Activated CD4-positive, alpha-beta T cell treated with anti-CD3 and anti-CD28 coated beads for 4 hours (primary cell): ENCODE measurements at places on chromosomes 1 and 21.

DNA sequence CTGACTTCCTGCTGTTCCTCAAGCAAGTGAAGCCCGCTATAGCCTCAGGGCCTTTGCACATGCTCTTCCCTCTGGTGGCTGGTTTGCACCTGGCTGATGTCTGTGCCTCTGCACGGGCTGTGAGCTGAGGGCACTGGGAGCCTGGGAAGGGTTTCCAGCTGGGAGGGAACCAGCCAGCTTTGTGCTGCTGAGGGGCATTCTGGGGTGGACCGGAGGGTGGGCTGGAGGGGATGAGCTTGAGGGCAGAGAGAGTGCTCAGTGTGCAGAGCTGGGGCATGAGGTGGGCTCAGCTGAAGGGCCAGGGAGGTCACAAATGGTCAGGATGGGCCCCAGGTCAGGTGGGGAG lies 305.7 kb downstream of the MATN1 start:
- DNase-seq, result no peak

DNA sequence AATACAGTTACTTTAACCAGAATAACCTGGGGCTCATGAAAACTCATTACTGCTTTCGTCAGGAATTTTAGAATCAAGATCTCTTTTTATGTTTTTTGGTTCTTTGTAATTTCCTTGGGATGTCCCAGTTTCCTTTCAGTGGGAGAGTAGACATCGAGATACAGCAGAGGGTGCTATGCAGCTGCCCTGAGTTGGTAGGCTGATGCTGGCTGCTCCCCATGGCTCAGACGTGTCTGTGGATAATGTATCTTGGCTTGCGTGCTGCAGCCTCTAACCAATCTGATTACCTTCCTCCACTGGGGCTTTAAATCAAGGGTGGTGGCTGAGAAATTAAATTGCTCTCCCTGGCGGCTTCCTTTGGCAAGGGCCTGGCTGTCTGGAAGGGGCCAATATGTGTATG lies 253.7 kb downstream of the CACNA1E start:
- no peak for DNase-seq

DNA sequence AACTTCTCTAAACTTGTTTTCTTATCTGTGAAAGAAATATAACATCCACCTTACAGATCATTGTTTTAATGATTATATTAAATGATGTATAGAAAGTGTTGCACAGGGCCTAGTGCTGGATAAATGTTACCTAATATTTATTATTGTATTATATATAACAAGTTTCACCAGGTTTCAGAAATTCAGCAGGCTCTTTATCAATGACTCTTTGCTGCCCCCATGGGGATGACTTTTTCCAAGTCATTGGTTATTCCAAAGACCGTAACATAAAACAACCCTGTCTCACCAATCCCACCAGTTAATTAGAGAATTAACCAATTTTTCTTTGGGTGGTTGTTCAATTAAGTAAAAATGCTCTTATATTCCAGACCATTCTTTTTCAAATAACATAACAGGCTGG lies 7.3 kb upstream of the DEDD start:
- peak; percentile 41 for DNase-seq

GRCh38 chr1:50417507-50417906 lies 5.7 kb downstream of the DMRTA2 start:
- no peak for DNase-seq

GRCh38 chr1:1432951-1433803 lies 2.3 kb upstream of the VWA1 start:
- no peak for DNase-seq

- no peak for DNase-seq
Observed at GRCh38 chr1:171645553-171646248, 6.8 kb downstream of the MYOC start.

GRCh38 chr21:36163750-36164741 lies 7.4 kb downstream of the DOP1B start:
- no peak for DNase-seq

GRCh38 chr1:46446646-46447498 lies 42.8 kb upstream of the DMBX1 start:
- peak; percentile 65 for DNase-seq

- no peak for DNase-seq
Observed at GRCh38 chr1:152995842-152996241, 5.7 kb upstream of the SPRR3 start.

- no peak for DNase-seq
Observed at GRCh38 chr1:80054129-80054528, 1047.6 kb upstream of the ADGRL4 start.

DNA sequence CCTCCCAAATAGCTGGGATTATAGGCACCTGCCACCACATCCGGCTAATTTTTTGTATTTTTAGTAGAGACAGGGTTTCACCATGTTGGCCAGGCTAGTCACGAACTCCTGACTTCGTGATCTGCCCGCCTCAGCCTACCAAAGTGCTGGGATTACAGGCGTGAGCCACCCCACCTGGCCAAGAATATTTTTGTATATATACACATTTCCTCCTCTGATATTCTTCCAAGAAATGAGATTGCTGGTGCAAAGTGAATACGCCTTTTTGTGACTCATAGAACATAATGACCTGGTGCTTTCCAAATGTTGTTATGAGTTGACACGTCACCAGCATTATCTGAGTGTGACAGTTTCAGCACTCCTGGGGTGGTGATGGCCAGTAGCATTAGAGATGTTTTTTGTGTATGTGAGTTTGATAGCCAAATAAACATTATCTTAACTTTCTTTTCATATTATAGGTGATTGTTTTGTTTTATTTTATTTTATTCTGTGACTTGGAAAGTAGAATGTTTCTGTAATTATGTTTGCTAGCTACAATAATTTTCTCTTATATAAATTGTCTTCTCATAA lies 54.9 kb downstream of the KCNK1 start:
- no peak for DNase-seq

DNA sequence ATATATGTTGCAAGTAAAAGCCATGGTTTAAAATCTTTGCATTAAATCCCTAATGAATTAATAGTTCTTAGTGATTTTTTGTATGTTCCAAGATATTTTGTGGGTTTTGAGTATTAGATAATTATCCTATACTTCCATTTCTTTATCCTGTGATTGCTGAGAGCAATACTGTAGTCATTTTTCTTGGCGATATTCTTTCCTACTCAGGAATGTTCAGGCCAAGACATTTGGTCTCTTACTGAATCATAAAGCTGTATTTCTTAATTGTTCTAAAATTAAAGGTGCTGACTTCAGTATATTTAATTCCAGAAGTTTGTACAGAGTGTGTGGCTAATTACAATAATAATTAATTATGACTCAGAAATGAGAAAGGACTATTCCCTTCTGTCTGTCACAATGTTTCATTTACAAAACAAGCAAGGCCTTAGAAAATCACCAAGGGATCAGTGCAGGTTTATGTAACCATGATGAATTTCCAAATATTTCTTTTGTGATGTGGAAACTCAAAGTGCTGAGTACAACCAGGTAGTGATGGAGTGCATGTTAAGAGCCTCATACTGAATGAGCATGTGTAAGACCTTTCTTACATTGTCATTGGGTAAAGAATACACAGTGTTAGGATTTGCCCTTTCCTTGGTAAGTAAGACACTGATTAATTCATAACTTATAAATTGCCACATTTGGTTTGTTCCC lies 161.2 kb downstream of the HMCN1 start:
- DNase-seq, result no peak

DNA sequence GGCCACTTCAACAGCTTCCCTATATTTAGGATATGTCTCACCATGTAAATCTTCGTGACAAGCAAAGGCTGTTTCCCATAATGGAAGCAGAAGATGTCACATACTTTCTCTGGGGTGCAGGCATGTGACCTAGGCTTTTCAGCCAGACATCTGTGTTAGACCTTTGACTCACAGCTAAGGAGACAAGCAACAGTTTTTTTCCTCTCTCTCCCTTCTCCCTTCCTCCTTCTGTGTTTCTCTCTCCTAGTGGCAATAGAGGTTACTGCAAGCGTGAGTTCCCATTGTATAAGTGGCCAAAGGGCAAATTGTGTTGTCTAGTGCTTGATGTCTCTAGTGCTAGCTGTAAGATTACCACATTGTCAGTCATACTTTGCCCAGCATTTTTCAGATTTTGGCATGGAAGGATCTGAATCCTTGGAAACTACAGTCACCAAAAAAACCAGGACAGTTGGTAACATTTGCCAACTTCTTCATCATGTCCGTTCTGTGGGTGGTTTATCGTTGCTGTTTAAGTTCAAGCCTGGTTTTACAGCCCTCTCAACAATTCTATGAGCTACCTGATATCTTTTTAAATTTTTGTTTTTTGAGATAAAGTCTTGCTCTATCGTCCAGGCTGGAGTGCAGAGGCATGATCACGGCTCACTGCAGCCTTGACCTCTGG lies 44.4 kb upstream of the RABGAP1L start:
- peak; percentile 35 for DNase-seq

DNA sequence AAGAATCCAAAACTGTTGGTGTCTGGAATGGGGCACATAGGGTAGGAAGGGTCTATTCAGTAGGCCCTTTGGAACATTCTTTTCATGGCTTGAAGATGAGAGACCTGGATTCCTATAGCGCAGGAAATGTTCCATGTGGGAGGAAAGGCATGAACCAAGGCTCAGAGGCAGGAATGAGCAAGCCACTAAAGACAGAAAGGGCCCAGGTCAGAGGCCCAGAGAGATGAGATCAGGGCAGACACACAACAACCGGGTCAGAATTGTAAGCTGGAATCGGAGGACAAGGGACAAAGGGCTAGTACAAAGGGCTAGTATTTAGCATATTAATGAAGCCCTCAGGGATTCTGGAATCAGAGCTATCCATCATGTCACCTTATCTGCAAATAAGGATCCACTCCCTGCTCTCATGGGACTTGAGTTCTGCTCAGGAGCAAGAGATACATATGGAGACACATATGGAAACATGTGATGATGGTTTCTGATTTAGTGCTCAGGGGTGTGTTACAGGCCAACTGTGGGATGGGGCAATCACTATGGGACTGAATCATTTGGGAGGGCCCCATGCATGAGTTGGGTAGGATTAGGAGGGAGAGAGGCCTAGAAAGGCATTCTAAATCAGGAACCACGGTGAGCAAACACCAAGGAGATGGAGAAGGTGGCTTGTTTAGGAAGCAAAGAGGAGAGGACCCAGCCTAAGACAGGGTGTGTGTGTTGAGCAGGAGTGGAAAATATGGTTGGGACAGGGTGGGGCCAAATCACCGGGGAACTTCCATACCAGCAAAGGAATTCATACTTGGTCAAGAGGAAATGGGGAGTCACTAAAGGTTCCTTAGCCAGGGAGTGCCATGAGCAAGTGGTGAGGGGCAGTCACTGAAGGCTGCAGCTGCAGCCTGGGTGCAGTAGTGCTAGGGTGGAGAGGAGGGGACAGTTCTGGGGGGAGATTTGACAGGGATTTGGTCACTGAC lies 8.6 kb downstream of the NECTIN4 start:
- no peak for DNase-seq

DNA sequence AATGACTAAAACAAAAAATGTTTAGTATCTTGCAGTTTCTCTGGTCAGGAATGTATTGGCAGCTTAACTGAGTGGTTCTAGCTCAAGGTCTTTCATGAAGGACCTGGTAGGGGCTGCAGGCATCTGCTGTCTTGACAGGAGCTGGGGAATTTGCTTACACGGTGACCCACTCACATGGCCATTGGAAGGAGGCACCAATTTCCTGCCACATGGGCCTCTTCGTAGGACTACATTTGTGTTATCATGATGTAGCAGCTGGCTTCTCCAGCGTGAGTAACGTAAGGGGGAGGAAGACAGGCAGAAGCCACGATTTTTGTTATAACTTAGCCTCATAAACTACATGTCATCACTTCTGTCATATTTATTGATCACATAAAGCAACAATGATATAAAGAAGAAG lies 376.3 kb downstream of the AMY1C start:
- no peak for DNase-seq

DNA sequence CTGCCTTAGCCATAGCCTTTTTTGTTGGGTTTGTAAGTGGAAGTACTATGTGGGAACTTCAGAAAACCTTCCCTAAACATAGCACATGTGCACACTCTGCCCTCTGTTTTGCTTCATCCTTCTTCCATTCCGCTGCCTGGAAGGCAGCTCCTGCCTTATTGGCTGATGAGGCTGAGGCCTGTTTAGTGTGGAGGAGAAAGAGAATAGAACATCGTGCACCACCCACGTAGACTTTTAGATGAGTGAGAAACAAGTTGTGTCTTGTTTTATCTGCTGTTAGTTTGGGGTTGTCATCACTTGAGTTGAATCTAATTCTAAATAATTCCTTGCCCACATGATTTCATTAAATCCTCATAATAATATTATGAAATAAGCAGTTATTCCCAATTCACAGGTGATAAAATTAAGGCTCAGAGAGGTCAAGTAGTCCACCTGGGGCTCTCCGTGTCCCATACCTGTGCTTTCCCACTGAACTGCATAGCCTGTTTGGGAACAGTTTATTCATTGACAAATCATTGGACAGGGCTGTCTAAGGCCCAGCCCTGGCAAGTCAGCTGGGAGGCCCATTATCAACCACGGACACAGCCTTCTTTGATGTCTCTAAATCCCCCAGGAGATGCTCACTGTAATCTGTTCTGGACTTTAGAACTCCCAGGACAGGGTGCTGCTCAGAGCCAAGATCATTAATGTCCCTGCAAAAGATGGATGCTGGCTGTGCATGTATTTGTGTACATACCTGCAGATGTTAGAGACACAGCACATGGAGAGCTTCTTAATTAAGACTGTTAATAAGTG lies 93.0 kb downstream of the ABCA4 start:
- no peak for DNase-seq

GRCh38 chr21:42289926-42290325 lies 25.3 kb downstream of the TFF3 start:
- no peak for DNase-seq

GRCh38 chr1:235644693-235645305 lies 4.8 kb downstream of the GNG4 start:
- DNase-seq, result no peak
